CD4-positive, alpha-beta T cell (primary cell): ENCODE measurements at places on chromosomes 2 and 18.
A peak's percentile ranks its signal among the peaks of the same experiment; 100 is the strongest.

DNA sequence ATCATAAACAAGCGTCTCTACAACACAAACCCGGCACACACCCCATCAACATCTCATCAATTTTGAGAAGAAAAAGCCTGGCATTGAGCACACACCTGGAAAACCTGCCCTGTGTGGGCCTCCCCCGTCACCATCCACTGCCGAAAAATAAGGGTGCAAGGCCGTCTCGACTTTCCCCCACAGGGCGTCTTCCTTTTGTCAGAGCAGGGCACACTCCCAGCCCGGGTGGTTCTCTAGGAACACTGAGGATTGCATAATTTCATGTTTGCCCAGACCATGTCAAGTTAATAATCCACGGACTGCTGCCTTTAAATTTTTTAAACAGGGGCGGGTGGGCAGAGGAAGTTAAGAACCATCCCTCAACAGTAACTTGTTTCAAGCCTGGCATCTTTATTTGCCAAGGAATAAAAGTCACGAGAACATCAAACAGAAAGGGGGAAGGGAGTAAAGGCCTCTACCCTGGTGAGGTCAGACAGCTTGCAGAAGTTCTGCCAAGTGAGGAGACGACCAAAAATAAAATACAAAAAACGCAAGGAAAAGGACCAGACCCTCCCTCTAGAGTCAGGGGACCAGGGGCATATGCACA is 2.1 kb downstream of the TFCP2L1 start:
- no peak for DNase-seq

- no peak for DNase-seq
Observed at GRCh38 chr2:183825710-183826109, 701.5 kb downstream of the NUP35 start.

DNA sequence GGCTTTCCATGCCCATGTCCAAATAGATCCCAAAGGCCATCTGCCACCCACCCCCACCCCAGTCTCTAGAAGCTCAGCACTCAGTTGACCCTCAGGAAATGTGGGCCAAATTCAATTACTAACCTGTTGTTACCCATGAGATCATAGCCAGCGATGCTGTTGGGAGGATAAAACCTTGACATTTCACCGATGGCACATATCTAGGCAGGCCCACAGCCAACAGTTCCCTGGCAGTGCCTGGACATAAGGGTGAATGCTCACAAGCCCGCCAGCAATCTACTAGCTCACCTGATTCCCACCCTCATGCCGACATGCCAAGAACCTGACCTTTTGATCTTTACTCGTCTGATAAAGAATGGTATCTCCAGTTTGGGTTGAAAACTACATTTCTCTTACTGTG is 11.8 kb upstream of the ACOXL start:
- DNase-seq: no peak

DNA sequence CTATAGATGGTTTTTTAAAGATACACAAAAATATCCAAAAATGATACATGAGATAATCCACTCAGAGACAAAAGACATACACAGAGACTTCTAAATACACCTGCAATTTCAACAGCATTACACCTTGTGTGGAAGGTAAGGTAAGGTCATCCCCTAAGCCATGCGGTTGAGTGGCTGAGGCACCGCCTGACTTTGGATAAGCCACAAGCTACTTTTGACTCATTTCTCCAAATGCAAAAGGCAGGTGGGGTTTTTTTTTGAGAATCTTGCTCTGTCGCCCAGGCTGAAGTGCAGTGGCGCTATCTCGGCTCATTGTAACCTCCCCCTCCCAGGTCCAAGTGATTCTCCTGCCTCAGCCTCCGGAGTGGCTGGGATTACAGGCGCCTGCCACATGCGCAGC is 13.1 kb downstream of the AP1S3 start:
- DNase-seq: no peak

DNA sequence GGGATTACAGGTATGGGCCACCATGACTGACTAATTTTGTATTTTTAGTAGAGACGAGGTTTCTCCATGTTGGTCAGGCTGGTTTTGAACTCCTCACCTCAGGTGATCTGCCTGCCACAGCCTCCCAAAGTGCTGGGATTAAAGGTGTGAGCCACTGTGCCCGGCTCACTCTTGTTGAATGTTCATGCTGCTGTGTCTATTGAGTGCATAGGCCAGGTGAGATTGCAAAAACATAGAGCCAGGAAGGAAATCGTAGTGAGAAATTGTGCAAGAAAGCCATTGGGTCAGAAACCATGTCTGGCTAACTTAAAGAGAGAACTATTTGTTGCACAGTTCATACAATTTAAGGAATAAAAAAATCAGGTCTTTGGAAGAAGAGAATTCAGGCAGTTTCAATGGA is 45.5 kb upstream of the FZD5 start:
- DNase-seq: no peak

- DNase-seq: no peak
Observed at GRCh38 chr2:8754106-8754776, 72.4 kb downstream of the ID2 start.

DNA sequence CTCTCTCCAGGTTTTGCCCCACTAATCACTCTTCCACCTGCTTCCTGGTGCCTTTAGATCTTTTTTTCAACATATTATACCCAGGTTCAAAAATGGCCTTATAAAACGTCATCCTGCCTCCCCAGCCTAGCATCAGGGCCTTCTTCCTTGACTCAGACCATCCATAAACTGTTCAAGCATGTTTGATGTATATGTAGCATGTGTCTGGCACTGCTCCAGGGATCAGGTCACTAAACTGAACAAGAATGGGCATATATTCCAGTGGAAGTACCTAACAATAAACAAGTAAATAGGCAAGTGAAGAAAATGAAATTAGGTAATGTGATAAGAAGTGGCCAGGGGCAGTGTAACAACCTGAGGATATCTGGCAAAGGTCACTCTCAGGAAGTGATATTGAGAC is 141.2 kb downstream of the TRIB2 start:
- no peak for DNase-seq

- no peak for DNase-seq
Observed at GRCh38 chr2:126804347-126804746, 94.3 kb upstream of the TEX51 start.

DNA sequence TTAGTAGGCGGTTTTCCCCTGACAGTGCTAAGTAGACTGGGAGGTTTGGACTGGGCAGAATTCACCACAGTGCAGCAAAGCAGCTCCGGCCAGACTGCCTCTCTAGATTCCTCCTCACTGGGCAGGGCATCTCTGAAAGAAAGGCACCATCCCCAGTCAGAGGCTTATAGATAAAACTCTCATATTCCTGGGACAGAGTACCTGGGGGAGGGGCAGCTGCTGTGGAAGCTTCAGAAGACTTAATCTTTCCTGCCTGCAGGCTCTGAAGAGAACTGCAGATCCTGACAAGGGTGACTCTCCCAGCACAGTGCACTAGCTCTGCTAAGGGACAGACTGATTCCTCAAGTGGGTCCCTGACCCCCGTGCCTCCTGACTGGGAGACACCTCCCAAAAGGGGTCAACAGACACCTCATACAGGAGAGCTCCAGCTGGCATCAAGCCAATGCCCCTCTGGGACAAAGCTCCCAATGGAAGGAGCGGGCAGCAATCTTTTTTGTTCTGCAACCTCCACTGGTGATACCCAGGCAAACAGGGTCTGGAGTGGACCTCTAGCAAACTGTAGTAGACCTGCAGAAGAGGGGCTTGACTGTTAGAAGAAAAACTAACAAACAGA is 266.8 kb upstream of the CRIM1 start:
- no peak for DNase-seq

- DNase-seq: no peak
Observed at GRCh38 chr2:1874101-1874865, 130.0 kb upstream of the PXDN start.

GRCh38 chr2:70828914-70829824 is 6.4 kb downstream of the CD207 start:
- no peak for DNase-seq

GRCh38 chr2:232628466-232629128 is 4.8 kb upstream of the EFHD1 start:
- no peak for DNase-seq

DNA sequence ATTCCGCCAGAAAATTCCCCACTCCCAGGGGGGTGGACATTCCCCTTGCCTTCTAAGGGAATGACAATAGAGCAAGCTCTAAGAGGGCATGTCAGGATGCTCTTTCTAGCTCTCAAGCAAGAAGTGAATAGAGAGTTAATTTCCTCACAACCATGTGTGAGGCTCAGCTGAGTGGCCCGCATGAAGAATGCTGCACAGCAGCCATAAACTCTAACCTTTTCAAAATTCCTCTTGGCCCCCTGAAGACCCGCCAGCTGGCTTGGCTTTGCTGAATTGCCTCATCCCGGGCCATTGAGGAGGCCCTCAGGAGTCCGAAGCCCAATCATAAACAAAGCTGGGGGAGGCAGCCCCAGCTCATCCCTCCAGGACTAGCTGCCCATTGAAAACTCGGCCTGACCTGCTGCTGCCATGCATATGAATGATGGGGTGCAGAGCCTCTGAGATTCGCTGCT is 38.2 kb downstream of the NRP2 start:
- no peak for DNase-seq

DNA sequence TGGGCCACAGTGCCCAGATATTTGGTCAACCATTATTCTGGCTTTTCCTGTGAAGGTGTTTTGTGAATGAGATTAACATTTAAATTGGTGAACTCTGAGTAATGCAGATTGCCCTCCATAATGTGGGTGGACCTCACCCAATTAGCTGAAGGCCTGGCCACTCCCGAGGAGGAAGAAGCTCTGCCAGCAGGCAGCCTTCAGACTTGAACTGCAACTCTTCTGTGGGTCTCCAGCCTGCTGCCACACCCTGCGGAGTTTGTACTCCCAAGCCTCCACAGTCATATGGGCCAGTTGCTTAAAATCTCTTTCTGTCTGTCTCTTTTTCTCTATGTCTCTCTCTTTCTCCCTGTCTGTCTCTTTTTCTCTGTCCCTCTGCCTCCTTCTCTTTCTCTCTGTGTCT is 262.7 kb downstream of the MYCN start:
- DNase-seq: no peak

GRCh38 chr2:150863691-150864090 is 376.2 kb upstream of the RND3 start:
- DNase-seq: no peak

DNA sequence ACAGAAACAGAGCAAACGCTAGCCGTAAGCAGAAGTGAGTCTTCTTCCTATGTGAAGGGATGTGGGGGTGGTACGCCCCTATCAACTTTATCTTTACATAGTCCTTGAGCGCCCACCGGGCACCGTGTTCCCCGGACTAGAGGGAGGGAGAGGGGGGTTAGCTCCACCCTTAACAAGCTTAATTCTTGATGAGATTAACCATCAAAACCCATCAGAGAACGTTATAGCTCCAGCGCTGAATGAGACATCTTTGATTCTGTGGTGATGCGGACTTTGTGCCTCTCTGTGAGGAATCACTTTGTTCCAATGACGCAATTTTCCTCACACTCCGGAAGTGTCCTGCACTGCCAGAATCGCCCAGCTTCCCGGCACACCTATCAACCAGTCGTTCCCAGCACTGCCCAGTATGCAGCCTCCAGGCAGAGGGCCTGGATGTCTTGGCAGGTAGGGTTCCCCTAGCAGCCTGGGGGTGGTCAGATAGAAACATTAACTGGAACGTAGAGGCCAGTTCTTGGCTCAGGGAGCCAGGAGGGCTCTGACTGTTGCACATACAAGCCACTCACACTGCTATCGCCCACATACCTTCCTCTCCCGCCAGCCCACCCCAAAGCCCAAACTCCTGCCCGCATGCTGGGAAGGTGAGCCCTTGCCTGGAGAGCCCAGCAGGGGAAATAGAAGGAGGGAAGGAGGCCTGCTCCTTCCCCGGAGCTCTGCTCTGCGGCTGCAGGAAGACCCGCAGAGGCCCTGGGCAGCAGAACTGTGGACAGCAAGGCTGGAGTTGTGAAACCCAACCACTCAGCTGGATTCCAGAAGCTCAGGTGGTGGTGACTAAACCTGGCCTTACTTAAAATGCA is 1.9 kb upstream of the ODC1 start:
- no peak for DNase-seq

DNA sequence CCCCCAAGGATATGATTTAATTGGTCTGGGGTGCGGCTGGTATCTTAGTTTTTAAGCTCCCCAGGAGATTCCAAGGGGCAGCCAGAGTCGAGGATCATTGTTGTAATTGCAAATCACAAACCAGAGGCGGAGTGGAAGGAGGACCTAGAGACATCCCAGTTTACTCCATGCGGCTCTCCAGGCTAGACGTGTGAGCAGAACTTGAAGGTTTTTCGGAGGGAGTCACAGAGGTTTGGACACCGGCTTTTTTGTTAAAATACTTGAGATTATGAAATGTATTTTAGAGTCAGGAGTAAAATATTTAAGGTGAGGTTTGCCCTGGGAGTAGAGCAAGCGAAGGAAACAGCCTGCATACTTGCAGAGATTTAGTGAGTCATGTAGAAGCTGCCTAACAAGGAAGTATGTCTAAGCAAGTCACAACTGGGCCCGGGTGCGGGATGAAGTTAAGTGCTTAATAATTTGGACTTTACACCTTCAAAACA is 39.5 kb downstream of the TGOLN2 start:
- no peak for DNase-seq

DNA sequence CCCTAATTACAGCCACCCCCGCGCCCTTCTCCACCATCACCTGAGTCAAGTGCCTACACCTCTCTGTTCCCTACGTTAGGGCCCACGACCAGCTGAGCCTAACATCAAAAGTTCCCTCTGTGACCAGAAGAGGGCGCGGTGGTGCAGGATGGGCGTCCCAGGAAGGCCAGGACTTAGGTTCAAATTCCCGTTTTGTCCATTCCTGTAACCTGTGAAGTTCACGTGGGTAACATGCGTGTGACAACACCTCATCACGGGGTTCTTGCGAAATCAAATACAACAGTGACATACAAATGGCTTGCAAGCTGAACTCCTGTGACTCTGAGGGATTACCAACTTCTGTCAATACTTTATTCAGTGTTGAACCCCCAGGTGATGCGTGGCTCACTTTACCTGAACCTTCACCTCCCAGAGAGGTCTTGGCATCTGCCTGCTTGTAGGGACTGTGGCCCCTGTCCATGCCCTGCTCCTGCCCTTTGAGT is 207.9 kb downstream of the ARL4C start:
- peak; percentile 74 for DNase-seq

- DNase-seq: no peak
Observed at GRCh38 chr2:239825705-239825979, 199.5 kb downstream of the NDUFA10 start.

DNA sequence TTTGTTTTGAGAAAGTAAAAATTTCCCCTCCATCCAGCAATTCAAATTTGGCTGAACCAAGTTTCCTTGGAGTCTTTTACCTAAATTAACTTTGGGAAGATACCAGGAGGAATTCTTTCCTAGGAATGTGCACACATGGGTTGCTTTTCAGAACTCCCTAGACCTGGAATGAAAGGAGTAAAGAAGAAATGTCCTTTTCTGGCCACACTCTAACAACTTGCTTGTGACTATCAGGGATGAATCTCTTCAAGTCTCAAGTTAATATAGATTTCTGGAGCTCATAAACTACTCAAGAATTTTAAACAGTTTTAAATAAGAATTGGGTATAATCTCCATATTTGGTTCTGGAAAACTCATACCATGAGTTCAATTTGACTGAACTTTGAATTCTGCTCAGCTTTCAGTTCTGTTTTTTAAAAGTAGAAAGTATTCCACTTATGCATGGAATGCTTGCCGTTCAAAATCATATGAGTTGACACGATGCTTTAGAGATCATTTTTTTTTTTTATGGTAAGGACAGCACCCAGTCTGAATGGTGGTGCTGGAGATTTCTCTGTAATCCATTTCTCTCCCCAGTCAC is 7.7 kb downstream of the RASGRP3 start:
- DNase-seq: no peak

- DNase-seq: no peak
Observed at GRCh38 chr2:234249873-234250272, 199.4 kb downstream of the SPP2 start.

GRCh38 chr2:85666435-85667316 is 1.3 kb downstream of the SFTPB start:
- DNase-seq: no peak
